T-cell (primary cell): ENCODE measurements at places on chromosomes 4 and X.

DNA sequence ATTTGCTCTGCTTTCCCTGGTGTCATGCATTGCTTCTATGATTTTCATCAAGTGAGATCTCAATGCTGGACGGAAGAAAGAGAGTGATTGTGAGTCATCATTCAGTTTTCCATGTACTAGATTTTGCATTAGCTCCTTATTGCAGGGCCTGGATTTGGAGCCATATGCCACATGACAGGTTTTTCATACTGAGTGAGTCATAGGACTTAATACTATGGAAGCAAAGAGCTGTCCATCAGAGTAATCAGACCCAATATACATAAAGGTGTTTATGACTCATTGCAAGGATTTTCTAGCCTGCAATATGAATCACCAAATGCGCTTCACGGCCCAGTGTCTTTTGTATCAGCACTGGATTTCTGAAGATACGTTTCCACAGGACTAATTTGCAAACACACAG lies 11.2 kb upstream of the TFDP3 start:
- H3K27me3 ChIP-seq = no peaks in the 10 kb centered on the region
- no peak overlapping the region for H3K27ac ChIP-seq
- H3K36me3 ChIP-seq = no peaks in the 10 kb centered on the region

- no peak overlapping the region for H3K27ac ChIP-seq
- no peak for DNase-seq
- no peaks in the 10 kb centered on the region for H3K27me3 ChIP-seq
- no peaks in the 10 kb centered on the region for H3K4me1 ChIP-seq
These were observed 44.4 kb downstream of the BBS12 start for GRCh38 chr4:122776916-122777315.

DNA sequence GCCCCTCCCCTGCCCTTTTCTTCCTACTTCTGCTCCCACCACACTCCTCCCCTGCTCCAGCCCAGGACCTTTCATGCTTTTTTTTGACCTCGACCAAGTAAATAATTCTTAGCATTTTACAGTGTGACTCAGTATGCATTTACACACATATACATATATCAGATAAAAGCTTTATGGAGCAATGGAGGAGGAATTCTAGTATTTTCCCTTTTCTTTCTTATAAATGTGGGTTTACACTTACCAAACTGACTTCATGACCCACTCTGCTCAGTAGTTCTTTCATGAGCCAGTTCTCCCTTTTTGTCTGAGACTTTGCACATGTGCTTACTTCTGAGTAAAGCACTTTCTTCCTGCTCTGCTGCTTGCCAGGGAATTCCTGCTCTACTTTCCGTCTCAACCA lies 111.8 kb upstream of the H2AZ1 start:
- H3K4me1 ChIP-seq = no peaks in the 10 kb centered on the region
- no peak overlapping the region for H3K4me3 ChIP-seq
- no peak overlapping the region for H3K27ac ChIP-seq
- no peaks in the 10 kb centered on the region for H3K36me3 ChIP-seq
- no peak for DNase-seq

DNA sequence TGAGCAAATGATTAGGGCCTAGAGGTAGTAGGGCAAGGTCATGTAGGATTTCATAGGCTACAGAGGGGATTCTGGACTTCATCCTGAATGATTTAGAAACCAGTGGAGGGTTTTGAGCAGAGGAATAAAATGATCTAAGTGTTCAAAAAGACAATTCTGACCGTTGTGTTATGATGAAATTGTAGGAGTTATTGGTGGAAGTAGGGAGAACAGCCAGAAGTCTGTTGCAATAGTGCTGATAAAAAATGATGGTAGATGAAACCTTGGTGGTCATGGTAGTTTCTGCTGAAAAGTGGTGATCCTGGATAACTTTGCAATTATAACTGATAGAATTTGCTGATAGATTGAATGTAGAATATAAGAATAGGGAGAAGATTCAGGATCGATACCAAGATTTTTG lies 60.2 kb downstream of the MID1IP1 start:
- H3K36me3 ChIP-seq = no peaks in the 10 kb centered on the region
- DNase-seq = no peak
- no peaks in the 10 kb centered on the region for H3K4me1 ChIP-seq
- no peak overlapping the region for H3K27ac ChIP-seq

- H3K4me3 ChIP-seq = no peak overlapping the region
- no peaks in the 10 kb centered on the region for H3K27me3 ChIP-seq
- H3K36me3 ChIP-seq = no peaks in the 10 kb centered on the region
- H3K27ac ChIP-seq = no peak overlapping the region
- no peak for DNase-seq
These were observed 231.7 kb upstream of the PGRMC2 start for GRCh38 chr4:128519163-128519830.

DNA sequence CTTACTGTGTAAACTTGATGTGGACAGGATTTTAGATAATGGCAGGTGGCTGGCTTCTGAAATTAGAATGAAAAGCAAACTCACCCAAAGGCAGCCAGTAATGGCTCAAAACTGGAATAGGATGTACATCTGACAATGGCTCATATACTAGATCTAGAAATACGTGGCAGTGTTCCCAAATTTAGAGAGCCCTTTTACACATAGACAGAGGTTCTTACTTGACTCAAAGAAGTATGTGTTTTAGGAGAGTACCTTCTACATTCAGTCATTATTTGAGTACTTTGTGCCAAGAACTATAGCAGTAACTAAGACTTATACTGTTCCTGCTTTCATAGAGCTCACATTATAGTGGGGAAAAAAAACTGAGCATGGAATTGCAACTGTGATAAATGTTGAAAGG lies 48.0 kb downstream of the UBE2K start:
- no peaks in the 10 kb centered on the region for H3K36me3 ChIP-seq
- no peaks in the 10 kb centered on the region for H3K4me1 ChIP-seq
- no peaks in the 10 kb centered on the region for H3K27me3 ChIP-seq
- no peak overlapping the region for H3K27ac ChIP-seq
- no peak overlapping the region for H3K4me3 ChIP-seq

DNA sequence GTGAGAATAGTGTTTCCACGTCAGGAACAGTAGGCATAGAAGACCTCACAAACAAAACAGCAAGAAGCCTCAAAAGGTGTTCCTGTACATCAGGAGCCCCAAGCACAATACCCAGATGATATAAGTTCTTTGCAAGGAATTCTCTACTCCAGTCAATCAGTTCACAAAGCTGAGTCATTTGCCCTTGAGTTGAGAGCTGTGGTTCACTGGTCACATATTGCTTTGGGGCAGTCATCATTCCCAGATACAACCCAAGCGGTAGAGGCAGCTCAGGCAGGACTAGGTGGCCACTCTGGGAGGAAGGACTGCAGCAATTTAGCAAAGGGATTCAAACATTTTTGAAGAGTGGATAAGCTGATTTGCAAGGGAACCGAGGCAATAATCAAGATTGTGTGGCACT lies 551.5 kb upstream of the ZFP42 start:
- no peak for DNase-seq
- no peak overlapping the region for H3K27ac ChIP-seq
- no peak overlapping the region for H3K4me3 ChIP-seq
- no peaks in the 10 kb centered on the region for H3K36me3 ChIP-seq
- no peaks in the 10 kb centered on the region for H3K27me3 ChIP-seq

GRCh38 chr4:145101091-145101490 lies 3.0 kb downstream of the ABCE1 start:
- H3K27me3 ChIP-seq = no peaks in the 10 kb centered on the region
- no peak overlapping the region for H3K27ac ChIP-seq
- no peak overlapping the region for H3K4me3 ChIP-seq

DNA sequence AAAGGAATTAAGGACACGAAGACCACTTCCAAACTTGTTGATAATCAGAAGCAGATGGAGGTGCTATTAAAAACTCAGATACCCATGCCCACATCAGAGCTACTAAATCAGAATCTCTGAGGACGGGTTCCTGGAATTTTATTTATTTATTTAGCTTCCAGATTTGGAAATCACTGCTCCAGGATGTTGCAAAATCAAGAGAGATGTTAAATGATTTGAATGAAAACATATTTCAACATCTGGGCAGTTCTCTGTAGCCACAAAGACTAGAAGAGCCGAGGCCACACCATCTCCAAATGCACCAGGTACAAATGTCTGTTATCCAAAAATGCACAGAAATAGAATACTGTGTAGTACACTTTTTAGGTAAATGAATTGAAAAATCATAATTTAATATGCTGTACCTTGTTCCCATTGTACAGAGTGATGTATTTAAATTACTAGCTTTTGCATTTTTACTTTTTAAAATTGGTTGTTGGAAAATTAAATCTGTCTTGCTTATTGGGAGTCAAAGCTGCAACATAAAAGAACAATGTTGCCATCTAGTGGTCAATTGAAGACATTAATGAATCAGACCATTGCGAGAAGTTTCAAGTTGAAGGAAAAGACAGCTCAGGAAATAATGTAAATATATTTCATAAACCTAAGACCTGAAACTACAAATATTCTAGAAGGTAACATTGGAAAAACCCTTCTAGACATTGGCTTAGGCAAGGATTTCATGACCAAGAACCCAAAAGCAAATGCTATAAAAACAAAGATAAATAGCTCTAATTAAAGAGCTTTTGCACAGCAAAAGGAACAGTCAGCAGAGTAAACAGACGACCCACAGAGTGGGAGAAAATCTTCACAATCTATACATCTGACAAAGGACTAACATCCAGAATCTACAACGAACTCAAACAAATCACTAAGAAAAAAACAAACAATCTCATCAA lies 151.3 kb upstream of the TTC29 start:
- H3K36me3 ChIP-seq = no peaks in the 10 kb centered on the region
- H3K27ac ChIP-seq = no peak overlapping the region
- H3K27me3 ChIP-seq = peaks cover 5% of the 10 kb centered on the region
- no peak for DNase-seq
- H3K4me3 ChIP-seq = no peak overlapping the region

DNA sequence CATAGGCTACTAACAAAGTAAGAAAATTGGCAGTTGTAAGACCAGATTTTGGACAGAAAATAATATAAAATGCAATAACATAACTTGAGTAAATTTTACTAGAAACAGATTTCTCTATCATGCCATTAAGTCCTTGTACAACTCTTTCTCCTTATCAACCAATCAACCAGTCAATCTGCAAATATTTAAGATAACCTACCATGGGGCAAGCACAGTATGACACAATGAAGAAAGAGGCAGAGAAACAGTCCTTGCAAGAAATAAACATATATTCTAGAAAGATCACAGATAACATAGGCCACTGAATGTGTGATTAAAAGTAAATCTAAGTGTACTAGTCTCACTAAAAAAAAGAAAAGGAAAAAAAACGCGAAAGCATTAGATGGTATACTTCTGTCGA lies 194.8 kb downstream of the PPP3CA start:
- DNase-seq = no peak
- no peaks in the 10 kb centered on the region for H3K4me1 ChIP-seq

GRCh38 chr4:48635980-48636379 lies 144.1 kb downstream of the FRYL start:
- DNase-seq = no peak
- H3K36me3 ChIP-seq = no peaks in the 10 kb centered on the region
- H3K27ac ChIP-seq = no peak overlapping the region

GRCh38 chr4:81629366-81629765 lies 157.7 kb upstream of the RASGEF1B start:
- no peaks in the 10 kb centered on the region for H3K27me3 ChIP-seq
- no peak overlapping the region for H3K4me3 ChIP-seq
- DNase-seq = no peak
- H3K27ac ChIP-seq = no peak overlapping the region
- no peaks in the 10 kb centered on the region for H3K4me1 ChIP-seq

GRCh38 chr4:3823496-3824341 lies 57.5 kb downstream of the ADRA2C start:
- H3K27ac ChIP-seq = no peak overlapping the region
- H3K36me3 ChIP-seq = no peaks in the 10 kb centered on the region
- no peaks in the 10 kb centered on the region for H3K27me3 ChIP-seq
- no peak overlapping the region for H3K4me3 ChIP-seq
- no peak for DNase-seq

DNA sequence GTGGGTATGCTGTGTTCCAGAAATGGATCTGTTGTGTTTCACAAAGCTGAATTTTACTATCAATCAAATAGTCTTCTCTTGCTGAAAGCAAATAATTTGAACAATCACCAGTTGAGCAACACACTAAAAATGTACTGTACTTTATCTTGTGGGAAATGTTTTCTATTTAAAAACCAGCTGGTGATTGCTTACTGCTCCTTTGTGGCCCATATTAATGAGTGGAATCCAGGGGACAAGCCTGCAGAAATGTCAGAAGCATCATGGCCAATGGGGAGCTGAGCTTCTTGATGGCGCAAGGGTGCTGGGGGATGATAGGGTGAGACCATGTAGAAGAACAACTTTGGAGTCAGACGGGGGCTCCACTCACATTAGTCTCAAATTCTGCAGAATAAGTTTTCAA lies 346.2 kb downstream of the ARHGAP10 start:
- H3K4me1 ChIP-seq = no peaks in the 10 kb centered on the region
- DNase-seq = no peak
- no peak overlapping the region for H3K4me3 ChIP-seq
- H3K36me3 ChIP-seq = no peaks in the 10 kb centered on the region
- no peak overlapping the region for H3K27ac ChIP-seq
